Stimulated activated CD4-positive, alpha-beta T cell treated with anti-CD3 and anti-CD28 coated beads, Interleukin-15, amount 100 ng/mL, for 1 hour (primary cell): ENCODE measurements at places on chromosomes 12 and 14.

DNA sequence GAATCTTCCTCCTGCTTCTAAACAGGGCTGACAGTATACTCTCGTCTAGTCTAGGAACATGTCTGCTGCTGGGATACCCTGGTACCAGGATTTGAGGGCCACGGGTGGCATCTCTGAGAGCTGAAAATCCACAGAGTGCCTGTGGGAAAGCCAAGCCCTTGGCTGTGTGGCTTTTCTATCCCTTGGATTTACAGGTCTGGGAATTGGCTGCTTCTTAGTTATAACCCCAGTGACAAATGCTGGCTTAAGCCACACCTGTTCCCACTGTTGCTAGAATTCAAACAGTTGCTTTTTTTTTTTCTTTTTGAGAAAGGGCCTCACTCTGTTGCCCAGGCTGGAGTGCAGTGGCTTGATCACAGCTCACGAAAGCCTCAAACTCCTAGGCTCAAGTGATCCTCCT is 14.3 kb upstream of the RIN3 start:
- DNase-seq = no peak

- DNase-seq = no peak
These were observed 4.7 kb downstream of the SHMT2 start for GRCh38 chr12:57234233-57234570.

DNA sequence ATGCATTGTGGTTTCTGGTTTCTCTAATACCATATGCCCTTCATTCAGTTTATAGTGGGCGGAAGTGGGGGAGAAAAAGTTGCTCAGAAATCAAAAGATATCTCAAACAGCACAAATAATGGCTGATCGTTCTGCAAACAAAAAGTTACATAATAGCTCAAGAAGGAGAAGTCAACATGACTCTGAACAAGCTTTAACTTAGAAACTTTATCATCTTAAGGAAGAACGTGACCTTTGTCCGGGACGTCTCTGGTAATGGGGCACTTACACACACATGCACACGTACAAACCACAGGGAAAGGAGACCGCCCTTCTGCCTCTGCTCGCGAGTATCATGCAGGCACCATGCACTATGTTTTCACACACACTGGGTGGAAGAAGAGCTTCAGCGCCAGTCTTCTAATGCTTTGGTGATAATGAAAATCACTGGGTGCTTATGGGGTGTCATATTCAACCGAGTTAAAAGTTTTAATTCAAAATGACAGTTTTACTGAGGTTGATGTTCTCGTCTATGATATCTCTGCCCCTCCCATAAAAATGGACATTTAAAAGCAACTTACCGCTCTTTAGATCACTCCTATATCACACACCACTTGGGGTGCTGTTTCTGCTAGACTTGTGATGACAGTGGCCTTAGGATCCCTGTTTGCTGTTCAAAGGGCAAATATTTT is 4.7 kb downstream of the FOS start:
- DNase-seq = no peak

DNA sequence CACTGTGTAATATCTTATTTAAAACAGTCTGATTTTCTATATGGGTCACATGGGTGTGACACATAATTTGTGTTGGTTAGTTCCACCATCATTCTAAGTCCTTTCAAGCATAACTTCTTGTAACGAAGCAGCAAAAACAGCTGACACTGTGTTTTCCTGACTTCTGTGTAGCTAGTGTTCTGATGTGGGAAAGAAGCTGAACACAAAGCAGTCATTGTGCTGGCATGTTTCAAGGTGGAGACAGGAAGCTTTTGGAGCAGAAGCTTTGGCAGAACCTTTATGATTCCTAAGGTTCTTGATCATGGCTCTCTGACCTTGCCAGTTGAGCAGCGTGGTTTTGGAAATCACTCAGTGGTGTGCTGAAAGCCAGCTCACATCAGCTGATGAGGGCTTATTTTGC is 351.7 kb upstream of the MDGA2 start:
- no peak for DNase-seq

- peak; percentile 30 for DNase-seq
These were observed 818 bp upstream of the SUOX start for GRCh38 chr12:55996201-55996714.

DNA sequence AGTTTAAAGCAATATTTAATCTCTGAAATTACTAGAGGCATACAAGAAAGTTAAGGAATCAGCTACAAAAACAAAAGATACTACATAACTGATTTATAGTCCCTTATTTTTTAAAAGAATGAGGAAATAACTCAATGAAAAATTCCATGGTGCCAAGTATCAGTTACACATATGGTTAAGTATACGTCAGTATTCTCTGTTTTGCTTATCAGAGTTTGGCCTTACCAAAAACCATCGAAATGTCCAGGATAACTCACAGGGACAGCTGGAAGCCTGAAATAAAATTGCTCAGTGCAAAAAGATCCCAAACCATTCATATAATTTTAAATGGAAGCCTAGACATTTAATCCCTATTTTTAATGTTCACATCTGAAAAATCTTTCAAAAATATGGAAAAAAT is 3.6 kb downstream of the CFL2 start:
- no peak for DNase-seq

DNA sequence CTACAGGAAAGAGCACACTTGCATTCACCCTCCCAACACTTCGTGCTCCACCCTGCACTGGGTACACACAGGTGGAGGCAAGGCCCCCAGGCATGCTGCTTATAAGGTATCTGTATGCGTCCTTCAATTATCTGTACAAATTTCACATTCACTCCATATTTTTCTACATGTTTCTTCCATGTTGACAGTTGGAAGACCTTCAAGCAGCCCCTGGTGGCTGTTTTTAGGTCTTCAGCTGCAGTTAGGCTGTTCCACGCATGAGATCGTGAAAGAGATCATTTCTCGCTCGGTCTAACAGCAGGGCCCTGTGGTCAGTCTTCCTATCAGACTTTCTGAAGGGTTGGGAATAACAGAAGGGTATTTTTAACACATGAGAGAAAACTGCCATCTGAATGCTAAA is 47.1 kb downstream of the PLXNC1 start:
- no peak for DNase-seq

DNA sequence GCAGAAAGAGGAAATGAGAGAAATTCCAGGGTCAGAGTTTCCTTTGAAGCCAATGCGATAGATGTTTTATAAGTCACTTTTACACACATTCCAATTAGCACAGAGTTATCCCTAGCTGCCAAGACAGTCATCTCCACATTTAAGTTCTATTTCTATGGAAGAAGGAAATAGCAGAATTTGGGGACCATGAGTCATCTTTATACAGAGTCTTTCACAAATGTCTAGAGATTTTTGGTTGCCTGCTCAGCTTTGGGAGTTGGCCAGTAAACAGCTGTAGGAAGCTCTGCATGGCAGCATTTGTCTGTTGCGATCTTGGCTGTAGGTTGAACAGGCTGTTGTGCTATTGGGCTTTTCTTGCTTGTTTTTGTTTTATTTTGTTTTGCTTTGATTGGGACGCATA is 884.3 kb downstream of the GALC start:
- no peak for DNase-seq

GRCh38 chr14:75535164-75535898 is 13.1 kb downstream of the BATF start:
- DNase-seq = no peak

- DNase-seq = no peak
These were observed 77.7 kb downstream of the WDR20 start for GRCh38 chr14:102217399-102217798.

GRCh38 chr14:105150368-105151083 is 18.1 kb downstream of the JAG2 start:
- DNase-seq = no peak

DNA sequence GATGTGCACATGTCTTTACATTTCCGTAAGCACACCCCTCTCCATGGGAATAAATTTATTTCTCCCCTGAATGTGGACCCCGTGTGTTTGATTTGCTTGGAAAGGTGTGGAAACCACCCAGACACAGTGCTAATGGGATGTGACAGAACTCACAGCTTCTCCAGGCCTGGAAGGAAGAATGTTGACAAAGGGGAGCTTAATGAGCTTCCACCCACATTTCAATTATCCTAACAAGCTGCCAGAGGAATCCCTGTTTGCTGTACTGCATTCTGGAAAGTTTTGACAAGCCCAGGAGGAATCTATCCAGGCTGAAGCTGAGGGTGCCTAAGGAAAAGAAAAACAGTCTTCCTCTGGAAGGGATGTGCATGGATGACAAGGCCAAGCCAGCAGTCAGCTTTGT is 51.2 kb upstream of the CCDC60 start:
- DNase-seq = no peak

- DNase-seq = no peak
These were observed 201.9 kb downstream of the DAD1 start for GRCh38 chr14:22386924-22387775.

GRCh38 chr12:15181017-15181683 is 40.1 kb downstream of the RERG start:
- no peak for DNase-seq

DNA sequence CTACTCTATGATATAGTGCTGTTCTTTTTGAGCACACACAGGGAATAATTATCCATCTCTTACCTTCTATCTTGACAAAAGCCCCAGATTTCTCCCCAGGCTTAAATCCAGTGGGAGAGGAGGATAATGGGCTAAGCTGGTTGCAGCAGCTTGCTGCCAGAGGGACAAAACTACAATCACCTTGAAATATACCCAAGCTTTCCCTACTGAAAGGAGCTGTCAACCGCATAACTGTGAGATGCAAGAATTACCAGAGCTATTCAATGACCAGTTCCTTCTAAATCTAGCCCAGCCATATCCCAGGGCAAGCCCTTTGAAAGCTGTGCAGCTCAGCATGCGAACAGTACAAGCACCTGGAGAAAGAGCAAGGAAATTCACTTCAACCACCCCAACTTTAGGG is 943 bp upstream of the MGAT4C start:
- no peak for DNase-seq

DNA sequence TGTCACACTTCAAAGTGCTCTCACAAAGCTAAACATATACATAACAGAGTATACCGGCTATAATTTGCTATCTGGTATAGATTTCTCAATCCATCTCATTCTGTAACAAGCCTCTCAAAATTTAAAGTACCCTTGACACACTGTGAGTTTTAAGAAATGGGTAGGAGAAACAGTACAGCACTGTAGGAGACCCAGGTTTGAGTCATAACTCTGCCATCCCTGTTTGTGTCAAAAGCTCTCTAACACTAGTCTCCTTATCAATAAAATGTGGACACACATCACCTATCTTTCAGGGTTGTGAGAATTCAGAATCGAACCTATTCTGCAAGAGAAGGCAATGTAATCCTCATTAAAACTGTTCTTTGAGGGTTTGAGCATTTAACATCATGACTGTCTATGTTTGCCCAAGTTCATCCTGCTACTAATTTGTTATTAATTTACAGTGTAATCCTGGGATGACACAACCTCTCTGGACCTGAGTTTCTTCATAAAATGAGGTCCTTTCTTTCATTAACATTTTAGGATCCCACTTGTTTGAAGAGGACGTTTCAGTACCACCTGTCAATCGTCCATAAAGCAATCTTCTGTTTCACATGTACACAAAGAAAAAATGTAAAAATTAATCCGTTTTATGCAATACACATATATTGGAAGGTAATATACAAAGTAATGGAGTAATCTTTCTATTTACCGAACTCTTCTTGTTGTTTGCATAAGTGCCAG is 12.1 kb downstream of the SPTSSA start:
- no peak for DNase-seq

- DNase-seq = no peak
These were observed 184.7 kb downstream of the MED13L start for GRCh38 chr12:116092776-116093175.

GRCh38 chr14:99561864-99562263 is 42.1 kb downstream of the CCDC85C start:
- DNase-seq = no peak

GRCh38 chr12:123109319-123109772 is 41.5 kb downstream of the PITPNM2 start:
- DNase-seq = no peak

- DNase-seq = peak; percentile 59
These were observed 29.0 kb downstream of the CHGA start for GRCh38 chr14:92951912-92952471.

- no peak for DNase-seq
These were observed 329.2 kb downstream of the ADAMTS20 start for GRCh38 chr12:43222796-43223195.

- DNase-seq = no peak
These were observed 136.4 kb downstream of the FOXN3 start for GRCh38 chr14:89280600-89280999.

DNA sequence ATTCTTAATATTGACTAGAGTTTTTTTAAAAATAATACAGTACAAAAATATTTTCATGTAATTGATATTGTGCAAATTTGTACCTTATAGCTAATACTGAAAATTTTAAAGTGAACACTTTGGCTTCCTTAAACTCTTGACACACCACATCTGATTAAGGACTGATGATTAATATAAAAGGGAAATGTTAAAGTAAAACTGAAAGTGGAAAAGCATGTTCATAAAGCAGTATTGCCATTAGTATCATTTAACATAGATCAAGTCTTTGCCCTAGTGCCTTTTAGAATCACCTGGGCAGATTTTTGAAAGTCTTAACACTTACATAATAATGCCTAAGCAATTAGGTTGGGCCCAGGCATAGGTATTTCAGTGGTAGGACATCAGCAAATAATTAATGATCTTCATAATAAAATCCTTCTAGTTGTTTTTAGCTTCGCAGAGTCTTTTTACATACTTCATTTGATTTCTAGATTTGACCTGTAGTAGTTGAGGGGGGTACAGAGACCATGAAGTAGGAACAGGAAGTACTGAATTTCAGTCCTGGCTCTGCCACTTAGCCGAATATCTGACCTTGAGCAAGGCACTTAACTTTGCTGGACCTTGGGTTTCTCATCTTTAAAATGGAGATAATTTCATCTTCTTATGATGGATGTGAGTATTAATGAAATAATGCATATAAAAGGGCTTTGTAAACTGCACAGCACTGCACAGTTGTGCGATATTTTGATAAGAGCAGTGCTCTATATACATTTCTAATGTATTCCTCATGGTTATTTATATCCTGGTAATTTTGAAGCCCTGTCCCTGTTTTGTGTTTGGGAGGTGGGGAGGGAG is 43.7 kb downstream of the MARK3 start:
- DNase-seq = no peak

- DNase-seq = no peak
These were observed 73.4 kb downstream of the SPTB start for GRCh38 chr14:64806202-64806861.

DNA sequence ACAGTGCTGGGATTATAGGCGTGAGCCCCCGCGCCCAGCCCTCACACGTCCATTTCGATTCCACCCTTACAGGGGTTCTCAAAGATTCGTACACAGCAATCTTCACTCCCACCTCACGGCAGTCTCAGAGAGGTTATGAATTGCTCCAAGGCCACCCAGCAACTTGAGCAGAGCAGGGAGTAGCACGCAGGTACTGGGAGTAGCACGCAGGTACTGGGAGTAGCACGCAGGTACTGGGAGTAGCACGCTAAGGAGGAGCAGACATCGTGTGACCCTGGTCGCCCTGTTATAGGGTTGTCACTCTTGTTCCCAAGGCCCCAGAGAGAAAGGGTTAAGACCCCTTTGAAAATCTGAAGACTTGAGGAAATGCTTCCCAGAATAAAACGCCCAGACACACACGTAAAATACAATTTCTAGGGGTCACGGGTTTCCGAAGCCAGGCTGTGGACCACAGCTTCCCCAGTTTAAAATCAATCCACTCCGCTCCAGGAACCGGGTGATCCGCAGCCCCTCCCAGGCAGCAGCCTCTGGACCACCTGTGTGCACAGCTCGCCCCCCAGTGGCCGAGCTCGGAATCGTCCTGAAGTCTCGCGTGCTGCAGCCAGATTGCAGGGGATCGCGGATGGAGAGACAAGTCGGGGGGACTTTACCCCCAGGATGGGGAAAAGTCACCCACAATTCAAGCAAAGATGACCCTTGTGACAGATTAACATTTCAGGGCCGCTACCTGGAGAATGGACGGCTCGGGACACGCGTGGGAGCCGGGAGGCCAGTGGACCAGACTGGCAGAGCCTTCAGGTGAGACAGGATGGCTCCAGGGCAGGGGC is 92.0 kb downstream of the SCARB1 start:
- peak; percentile 82 for DNase-seq
